ENCODE measurements at places on chromosomes 5 and 9. TPM values are rescaled to one million over a fixed set of nuclear protein-coding genes. Genes with fewer than 3 reads are reported as not detected.

GPX3 gene
- 67.5 TPM for polyA plus RNA-seq

OCLN gene
- 9.0 TPM for polyA plus RNA-seq

TMEM141 gene
- polyA plus RNA-seq, result 34.1 TPM

- no peak for DNase-seq
Observed at GRCh38 chr9:2053883-2054845, 39.0 kb downstream of the SMARCA2 start.

GRCh38 chr5:140018096-140018481 lies 25.0 kb downstream of the NRG2 start:
- no peak for DNase-seq

GRCh38 chr9:132410642-132411041 lies 631 bp downstream of the CFAP77 start:
- DNase-seq, result no peak

DNA sequence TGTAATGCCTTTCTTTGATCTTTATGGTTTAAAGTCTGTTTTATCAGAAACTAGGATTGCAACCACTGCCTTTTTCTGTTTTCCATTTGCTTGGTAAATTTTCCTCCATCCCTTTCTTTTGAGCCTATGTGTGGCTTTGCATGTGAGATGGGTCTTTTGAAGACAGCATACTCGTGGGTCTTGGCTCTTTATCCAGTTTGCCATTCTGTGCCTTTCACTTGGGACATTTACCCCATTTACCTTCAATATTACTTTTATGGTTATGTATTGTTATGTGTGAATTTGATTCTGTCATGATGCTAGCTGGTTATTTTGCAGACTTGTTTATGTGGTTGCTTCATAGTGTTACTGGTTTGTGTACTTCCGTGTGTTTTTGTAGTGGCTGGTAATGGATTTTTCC lies 59.2 kb downstream of the YTHDC2 start:
- DNase-seq, result no peak

- no peak for DNase-seq
Observed at GRCh38 chr9:132509928-132510874, 72.2 kb upstream of the BARHL1 start.

Measured in muscle of arm (tissue), 14 donors.